ENCODE measurements at places on chromosomes 5 and 9. TPM values are rescaled to one million over a fixed set of nuclear protein-coding genes. Genes with fewer than 3 reads are reported as not detected.

- peaks cover 32% of the 10 kb centered on the region for H3K4me1 ChIP-seq
- no peaks in the 10 kb centered on the region for H3K27me3 ChIP-seq
- H3K27ac ChIP-seq = peak overlapping the region; percentile 8
Observed at GRCh38 chr5:68405784-68406743, 190.5 kb downstream of the PIK3R1 start.

GRCh38 chr5:37847978-37848425 is 8.2 kb upstream of the GDNF start:
- peaks cover 71% of the 10 kb centered on the region for H3K27me3 ChIP-seq
- H3K4me3 ChIP-seq = no peak overlapping the region
- no peaks in the 10 kb centered on the region for H3K36me3 ChIP-seq
- DNase-seq = no peak
- H3K27ac ChIP-seq = no peak overlapping the region

CER1 gene
- not detected for total RNA-seq

PHF2 gene
- total RNA-seq = 13.9 TPM

ALDH1B1 gene
- 13.3 TPM for total RNA-seq

DNA sequence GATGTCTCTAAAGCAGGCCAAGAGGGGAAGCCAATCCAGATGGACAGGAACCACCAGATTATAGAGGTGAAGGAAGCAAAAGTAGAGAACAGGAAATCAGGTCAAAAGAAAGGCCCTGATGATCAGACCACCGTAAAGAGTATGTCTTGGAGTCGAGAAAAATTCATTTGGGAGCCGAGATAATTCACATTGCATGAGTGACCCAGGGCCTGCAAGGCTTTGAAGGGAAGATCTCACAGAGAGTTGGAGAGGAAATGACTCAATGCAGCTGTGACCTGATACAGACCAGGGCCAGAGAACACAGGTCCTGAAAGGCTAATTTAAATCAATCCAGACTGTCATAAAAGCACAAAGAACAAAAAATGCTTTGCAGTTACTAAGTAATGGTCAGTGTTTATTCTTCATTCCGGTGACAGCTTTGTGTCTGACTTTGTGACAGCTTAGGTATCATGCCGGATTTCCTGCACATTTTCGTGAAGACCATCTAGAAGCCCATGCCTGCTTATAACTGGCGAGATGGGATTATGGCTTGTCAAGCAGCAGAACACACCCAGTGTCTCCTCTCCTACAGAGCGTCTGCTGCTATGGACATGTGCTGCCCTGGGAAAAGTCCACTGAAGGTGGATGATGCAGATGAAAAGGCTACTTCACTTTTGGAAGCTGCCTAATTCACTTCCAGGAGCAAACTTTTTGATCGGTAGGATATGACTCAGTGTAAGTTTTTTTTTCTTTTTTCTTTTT is 5.8 kb upstream of the ACTBL2 start:
- H3K27ac ChIP-seq = peak overlapping the region; percentile 29
- DNase-seq = no peak
- H3K4me1 ChIP-seq = peaks cover 42% of the 10 kb centered on the region
- no peak overlapping the region for H3K4me3 ChIP-seq
- H3K36me3 ChIP-seq = no peaks in the 10 kb centered on the region

- H3K4me3 ChIP-seq = no peak overlapping the region
- H3K4me1 ChIP-seq = peaks cover 34% of the 10 kb centered on the region
- no peak for DNase-seq
- H3K36me3 ChIP-seq = peaks cover 11% of the 10 kb centered on the region
Observed at GRCh38 chr5:388266-389196, 54.4 kb upstream of the EXOC3 start.

- H3K4me3 ChIP-seq = no peak overlapping the region
Observed at GRCh38 chr9:38082446-38083287, 13.6 kb upstream of the SHB start.

OR1Q1 gene
- total RNA-seq = not detected

GRCh38 chr5:91211997-91212713 is 171.0 kb downstream of the ARRDC3 start:
- H3K4me1 ChIP-seq = peaks cover 2% of the 10 kb centered on the region
- no peak for DNase-seq
- no peaks in the 10 kb centered on the region for H3K36me3 ChIP-seq
- no peaks in the 10 kb centered on the region for H3K27me3 ChIP-seq
- H3K27ac ChIP-seq = no peak overlapping the region
- no peak overlapping the region for H3K4me3 ChIP-seq

DNA sequence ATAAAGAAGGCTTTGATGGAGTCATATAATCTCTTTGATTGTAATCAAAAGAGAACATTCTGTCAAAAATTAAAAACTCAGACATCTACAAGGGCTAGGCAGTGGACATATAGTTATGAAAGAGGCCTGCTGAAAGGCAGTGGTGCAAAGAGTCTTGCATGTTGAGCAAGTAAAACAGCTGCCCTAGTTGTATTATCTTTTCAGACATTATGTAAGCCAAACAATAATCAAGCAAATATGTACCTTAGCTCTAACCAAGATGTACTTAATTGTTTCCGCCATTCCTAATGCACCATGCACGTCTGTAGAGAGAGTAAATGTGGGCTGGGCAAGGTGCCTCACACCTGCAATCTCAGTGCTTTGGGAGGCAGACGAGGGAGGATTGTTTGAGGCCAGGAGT is 14.3 kb downstream of the GAPT start:
- no peak for DNase-seq
- no peaks in the 10 kb centered on the region for H3K4me1 ChIP-seq
- H3K36me3 ChIP-seq = no peaks in the 10 kb centered on the region
- no peak overlapping the region for H3K4me3 ChIP-seq
- H3K27ac ChIP-seq = no peak overlapping the region
- peaks cover 85% of the 10 kb centered on the region for H3K27me3 ChIP-seq

PGGT1B gene
- total RNA-seq = 46.4 TPM

SLCO6A1 gene
- total RNA-seq = not detected

CBY3 gene
- not detected for total RNA-seq

DNA sequence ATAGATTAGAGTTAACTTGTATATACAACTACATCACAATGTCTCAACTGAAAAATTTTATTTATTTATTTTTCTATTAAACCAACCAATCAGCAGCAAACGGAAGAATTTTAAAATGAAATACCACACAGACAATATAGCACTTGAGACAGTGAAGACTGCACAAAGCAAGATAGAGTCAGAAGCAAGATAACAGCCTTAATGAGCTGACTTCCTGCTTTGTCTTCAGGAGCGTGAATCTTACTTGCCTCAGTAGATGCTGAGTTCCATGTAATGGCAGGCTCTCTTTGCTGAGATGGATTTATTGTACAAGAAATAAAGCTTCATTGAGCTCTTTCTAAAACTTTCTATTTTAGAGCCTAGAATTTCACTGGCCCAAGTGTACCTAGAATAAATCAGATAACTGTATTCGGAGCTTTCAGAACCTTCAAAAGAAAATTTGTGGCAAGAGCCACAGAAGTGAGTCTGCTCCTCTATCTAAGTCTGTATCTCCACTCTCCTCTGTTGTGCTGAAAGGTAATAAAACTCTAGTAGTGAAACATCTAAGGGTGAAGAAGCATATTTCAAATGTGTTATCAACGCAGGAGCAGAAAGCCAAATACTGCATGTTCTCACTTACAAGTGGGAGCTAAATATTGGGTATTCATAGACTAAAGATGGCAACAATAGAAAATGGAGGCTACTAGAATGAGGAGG is 83.3 kb upstream of the ANKRD55 start:
- H3K36me3 ChIP-seq = no peaks in the 10 kb centered on the region
- no peak overlapping the region for H3K4me3 ChIP-seq
- peaks cover 39% of the 10 kb centered on the region for H3K4me1 ChIP-seq

- no peak overlapping the region for H3K4me3 ChIP-seq
Observed at GRCh38 chr9:100228352-100228869, 124.3 kb downstream of the TEX10 start.

- DNase-seq = no peak
- H3K4me1 ChIP-seq = no peaks in the 10 kb centered on the region
- no peak overlapping the region for H3K27ac ChIP-seq
- H3K4me3 ChIP-seq = no peak overlapping the region
- H3K36me3 ChIP-seq = no peaks in the 10 kb centered on the region
Observed at GRCh38 chr9:134624621-134625181, 16.9 kb upstream of the COL5A1 start.

DNA sequence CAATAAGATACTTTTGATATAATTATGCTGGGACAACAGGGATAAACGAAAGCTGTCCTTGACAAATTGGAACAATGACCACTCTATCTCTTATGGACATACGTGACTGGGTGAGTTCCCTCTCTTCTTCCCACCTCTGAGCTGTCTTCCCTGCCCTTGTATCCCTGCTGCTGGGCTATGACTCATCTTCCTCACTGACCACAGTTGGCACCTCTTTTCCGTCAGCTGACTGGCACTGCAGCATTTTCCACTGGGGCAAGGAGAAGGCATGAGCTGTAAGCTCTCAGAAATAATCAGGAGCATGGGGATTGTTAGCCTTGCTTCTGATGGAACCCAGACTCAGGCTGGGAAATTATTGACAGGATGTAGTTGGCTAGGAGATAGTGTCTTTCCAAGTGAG is 48.7 kb downstream of the PCSK1 start:
- no peaks in the 10 kb centered on the region for H3K27me3 ChIP-seq
- no peak overlapping the region for H3K4me3 ChIP-seq
- DNase-seq = peak; percentile 69
- peak overlapping the region; percentile 35 for H3K27ac ChIP-seq

GRCh38 chr9:38357350-38358114 is 35.0 kb upstream of the ALDH1B1 start:
- no peak overlapping the region for H3K4me3 ChIP-seq
- no peaks in the 10 kb centered on the region for H3K4me1 ChIP-seq
- no peaks in the 10 kb centered on the region for H3K36me3 ChIP-seq
- H3K27ac ChIP-seq = no peak overlapping the region

DNA sequence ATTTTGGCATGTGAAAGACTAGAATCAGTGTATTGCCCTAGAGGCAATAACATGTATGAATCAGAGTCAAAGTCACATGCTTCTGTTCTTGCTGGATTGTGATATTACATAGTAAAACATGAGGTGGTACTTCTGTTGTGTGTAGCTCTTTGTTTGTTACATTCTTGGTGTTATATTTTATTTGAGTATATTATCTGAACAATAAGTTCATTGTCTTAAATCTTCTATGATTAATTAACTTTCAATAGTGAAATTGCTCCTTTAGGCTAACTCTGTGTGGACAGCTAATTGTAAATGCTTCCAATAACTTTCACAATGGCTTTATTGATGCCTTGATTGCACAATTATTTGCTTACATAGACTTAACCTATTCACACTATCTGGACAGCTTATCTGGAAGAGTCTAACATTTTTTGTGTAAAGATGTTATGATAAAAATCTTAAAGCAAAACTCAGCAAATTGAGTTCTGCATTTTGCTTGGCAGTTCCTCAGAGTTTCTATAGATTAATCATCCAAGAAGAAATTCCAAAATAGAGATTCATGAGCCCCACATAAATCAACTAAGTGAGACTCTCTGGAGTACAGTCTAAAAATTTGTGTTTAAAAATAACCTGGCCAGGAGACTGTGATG is 239.6 kb upstream of the TUSC1 start:
- no peak overlapping the region for H3K27ac ChIP-seq
- H3K4me3 ChIP-seq = no peak overlapping the region
- H3K4me1 ChIP-seq = no peaks in the 10 kb centered on the region
- no peaks in the 10 kb centered on the region for H3K27me3 ChIP-seq
- H3K36me3 ChIP-seq = no peaks in the 10 kb centered on the region
- no peak for DNase-seq

DNA sequence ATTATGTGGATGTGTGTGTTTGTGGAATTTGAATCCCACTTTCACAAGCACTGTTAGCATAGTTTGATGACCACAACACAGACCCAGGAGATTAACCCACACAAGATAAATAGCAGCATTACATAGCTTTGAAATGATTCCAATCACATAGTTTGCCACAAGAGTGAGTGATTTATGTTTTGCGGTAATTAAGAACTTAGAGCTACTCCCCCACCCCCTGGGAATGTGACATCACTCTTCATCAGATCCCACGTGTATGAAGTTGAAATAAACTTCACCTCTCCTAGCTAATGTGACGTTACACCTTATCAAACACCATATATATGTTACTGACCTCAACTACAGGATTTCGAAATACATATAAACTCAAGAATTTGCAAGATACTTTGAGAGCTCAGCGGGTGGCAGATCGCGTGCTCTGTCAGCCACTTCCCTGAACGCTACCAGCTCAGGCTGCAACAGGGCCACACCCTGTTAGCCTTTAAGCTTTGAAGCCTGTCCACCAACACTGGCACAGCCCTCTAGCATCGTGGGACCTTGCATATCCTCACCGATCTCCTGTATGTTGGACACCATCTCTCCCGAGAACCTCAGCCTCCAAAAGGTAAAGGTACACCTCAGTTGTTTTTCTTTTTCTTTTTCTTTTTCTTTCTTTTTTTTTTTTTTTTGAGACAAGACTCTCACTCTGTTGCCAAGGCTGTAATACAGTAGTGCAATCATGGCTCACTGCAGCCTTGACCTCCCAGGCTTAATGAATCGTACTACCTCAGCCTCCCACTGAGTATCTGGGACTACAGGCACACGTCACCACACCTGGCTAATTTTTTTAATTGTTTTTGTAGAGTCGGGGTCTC is 1.7 kb upstream of the AGTPBP1 start:
- peaks cover 26% of the 10 kb centered on the region for H3K27me3 ChIP-seq
- H3K4me3 ChIP-seq = peak overlapping the region; percentile 75
- H3K27ac ChIP-seq = peak overlapping the region; percentile 71
- H3K4me1 ChIP-seq = peaks cover 11% of the 10 kb centered on the region
- peaks cover 31% of the 10 kb centered on the region for H3K36me3 ChIP-seq

- no peak overlapping the region for H3K4me3 ChIP-seq
- H3K4me1 ChIP-seq = peaks cover 8% of the 10 kb centered on the region
- no peak overlapping the region for H3K27ac ChIP-seq
- no peak for DNase-seq
- no peaks in the 10 kb centered on the region for H3K36me3 ChIP-seq
Observed at GRCh38 chr5:55969956-55970355, 24.8 kb downstream of the IL6ST start.

AGXT2 gene
- not detected for total RNA-seq

DNA sequence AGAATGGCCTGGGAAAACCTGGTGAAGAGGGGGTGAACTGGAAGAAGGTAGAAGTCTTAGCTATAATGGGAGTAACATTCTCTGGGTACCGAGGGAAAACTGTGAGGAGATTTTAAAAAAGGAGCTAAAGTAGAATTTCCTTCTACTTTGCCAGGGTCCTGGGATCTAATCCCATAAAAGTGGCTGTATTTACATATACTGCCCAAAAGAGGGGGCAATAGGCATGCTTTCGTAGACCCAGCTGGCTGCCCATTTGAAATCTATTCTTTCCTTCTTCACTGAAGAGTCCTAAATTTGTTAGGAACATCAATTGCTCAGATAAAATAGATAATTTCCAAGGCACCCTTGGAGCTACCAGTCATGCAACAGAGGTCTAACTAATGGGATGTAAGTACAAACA is 159.2 kb downstream of the CDC42SE2 start:
- H3K4me1 ChIP-seq = no peaks in the 10 kb centered on the region
- no peak overlapping the region for H3K4me3 ChIP-seq
- DNase-seq = no peak
- peaks cover 10% of the 10 kb centered on the region for H3K36me3 ChIP-seq
- H3K27ac ChIP-seq = no peak overlapping the region

- H3K27ac ChIP-seq = no peak overlapping the region
- DNase-seq = no peak
- H3K4me1 ChIP-seq = no peaks in the 10 kb centered on the region
- H3K36me3 ChIP-seq = no peaks in the 10 kb centered on the region
Observed at GRCh38 chr5:144436007-144436406, 265.3 kb downstream of the KCTD16 start.

- no peaks in the 10 kb centered on the region for H3K36me3 ChIP-seq
- no peak overlapping the region for H3K27ac ChIP-seq
- DNase-seq = no peak
- H3K4me1 ChIP-seq = no peaks in the 10 kb centered on the region
Observed at GRCh38 chr5:9467199-9468059, 78.4 kb downstream of the SEMA5A start.

GRCh38 chr9:19651681-19652080 is 137.2 kb downstream of the SLC24A2 start:
- peaks cover 93% of the 10 kb centered on the region for H3K27me3 ChIP-seq
- no peak overlapping the region for H3K4me3 ChIP-seq
- no peak for DNase-seq
- no peaks in the 10 kb centered on the region for H3K4me1 ChIP-seq
- H3K27ac ChIP-seq = no peak overlapping the region

All from Calu3 (cell line).